ENCODE measurements at places on chromosomes 13 and 19. TPM values are rescaled to one million over a fixed set of nuclear protein-coding genes. Genes with fewer than 3 reads are reported as not detected.

- DNase-seq = no peak
- H3K27me3 ChIP-seq = no peaks in the 10 kb centered on the region
- H3K4me3 ChIP-seq = no peak overlapping the region
- no peaks in the 10 kb centered on the region for H3K4me1 ChIP-seq
- no peaks in the 10 kb centered on the region for H3K36me3 ChIP-seq
- no peak overlapping the region for H3K27ac ChIP-seq
Observed at GRCh38 chr19:27881213-27881612, 1331.7 kb downstream of the UQCRFS1 start.

DNA sequence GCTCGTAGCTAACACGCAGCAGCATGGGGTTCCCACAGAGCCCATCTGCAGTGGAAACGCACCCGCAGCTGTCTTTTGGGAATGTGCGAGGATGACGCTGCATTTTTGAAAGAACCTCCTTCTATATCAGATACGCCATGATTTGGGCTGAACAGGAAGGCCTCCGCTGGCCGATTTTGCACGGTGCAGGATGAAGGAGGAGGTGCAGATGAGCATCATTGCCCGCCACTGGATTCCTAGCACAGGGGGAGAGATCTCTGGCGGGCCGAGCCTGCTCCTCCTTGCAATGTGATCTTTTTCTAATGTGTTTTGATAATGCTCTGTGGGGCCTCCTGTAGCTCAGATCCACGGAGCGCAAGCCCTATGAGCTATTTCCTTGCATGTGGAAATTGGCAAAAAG is 55.5 kb downstream of the EFNB2 start:
- H3K4me1 ChIP-seq = no peaks in the 10 kb centered on the region
- no peak for DNase-seq
- H3K27ac ChIP-seq = no peak overlapping the region

DNA sequence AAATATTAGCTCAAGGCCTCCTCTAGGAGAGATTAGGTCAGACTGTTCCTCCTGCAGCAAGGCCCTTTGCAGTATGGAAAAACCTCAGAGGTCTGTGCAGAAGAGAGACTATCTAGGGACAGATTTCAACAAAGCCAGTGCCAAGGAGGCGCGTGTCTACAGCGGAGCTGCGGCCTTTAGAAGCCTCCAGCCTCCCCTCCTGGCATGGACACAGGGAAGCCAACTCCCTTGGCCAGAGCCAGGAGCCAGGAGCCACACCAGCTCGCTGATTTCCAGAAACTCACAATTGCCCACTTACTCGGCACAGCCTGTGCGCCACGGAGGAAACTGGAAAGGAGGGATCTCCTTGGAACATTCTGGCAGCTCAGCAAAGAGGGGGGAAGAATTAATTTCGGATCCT is 63.4 kb downstream of the INSR start:
- no peaks in the 10 kb centered on the region for H3K4me1 ChIP-seq
- no peaks in the 10 kb centered on the region for H3K36me3 ChIP-seq

GRCh38 chr13:46996316-46997030 is 99.6 kb upstream of the HTR2A start:
- no peak overlapping the region for H3K27ac ChIP-seq
- no peak for DNase-seq
- H3K4me1 ChIP-seq = no peaks in the 10 kb centered on the region
- no peak overlapping the region for H3K4me3 ChIP-seq

DNA sequence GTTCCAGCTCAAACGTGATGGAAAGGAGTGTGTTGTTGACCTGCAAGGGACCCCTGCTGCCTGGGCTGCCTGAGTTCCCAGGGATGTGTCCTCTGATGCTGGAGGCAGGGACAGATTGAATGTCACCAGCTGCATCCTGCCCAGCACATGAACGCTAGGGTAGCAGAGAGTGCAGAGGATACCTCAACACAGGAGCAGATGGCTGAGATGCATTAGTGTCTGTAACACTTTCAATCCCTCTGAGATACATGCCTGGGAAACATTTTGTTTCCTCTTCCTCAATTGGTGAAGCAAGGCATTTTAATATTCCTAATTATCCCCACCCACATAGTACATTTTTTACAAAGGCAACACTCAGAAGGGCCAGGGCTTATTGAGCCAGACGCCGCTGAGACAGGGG is 106.4 kb upstream of the UBL3 start:
- H3K4me3 ChIP-seq = peak overlapping the region; percentile 1
- no peak for DNase-seq
- H3K27me3 ChIP-seq = no peaks in the 10 kb centered on the region
- H3K4me1 ChIP-seq = no peaks in the 10 kb centered on the region

GRCh38 chr13:67018775-67019174 is 211.4 kb downstream of the PCDH9 start:
- H3K4me1 ChIP-seq = peaks cover 5% of the 10 kb centered on the region
- no peaks in the 10 kb centered on the region for H3K36me3 ChIP-seq
- DNase-seq = no peak
- H3K4me3 ChIP-seq = no peak overlapping the region

DNA sequence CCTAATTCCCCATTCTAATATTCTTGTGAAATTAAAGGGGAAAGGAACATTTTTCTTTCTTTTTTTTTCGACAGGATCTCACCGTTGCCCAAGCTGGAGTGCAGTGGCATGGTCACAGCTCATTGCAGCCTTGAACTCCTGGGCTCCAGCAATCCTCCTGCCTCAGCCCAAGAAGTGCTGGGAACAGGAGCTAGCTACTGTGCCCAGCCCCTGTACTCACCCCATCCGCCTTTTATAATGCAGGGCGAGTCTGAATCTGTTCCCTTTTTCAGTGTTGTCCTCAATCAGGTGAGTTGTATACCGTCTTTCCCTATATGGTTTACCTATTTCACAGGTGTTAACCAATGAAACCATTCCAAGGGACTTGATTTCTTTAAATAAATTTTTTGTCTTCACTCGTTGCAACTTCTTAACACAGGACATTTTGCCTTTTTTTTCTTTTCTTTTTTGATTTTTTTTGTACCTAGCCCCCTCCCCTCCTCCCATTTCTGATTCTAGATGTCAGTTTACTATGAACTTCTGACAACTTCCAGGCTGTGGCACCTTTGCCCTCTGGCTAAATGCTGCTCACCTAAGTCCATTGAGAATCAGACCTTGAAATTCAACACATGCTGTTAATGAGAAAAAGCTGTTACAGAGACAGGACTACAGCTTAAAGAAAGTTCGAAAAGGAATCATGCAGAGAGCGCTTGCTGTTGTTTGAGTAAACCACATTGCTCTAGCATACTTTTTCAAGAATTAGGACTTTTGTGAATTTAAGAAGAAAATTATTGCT is 562.1 kb upstream of the KLF12 start:
- H3K36me3 ChIP-seq = no peaks in the 10 kb centered on the region
- H3K27ac ChIP-seq = no peak overlapping the region
- H3K4me3 ChIP-seq = no peak overlapping the region

DNA sequence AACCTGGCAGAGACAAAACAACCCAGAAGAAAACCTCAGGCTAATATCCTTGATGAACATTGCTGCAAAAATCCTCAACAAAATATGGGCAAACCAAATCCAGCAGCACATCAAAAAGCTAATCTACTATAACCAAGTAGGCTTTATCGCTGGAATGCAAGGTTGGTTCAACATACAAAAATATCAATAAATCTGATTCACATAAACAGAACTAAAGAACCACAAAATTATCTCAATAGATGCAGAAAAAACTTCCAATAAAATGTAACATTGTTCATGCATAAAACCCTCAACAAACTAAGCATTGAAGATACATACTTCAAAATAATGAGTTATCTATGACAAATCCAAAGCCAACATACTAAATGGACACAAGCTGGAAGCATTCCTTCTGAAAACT is 8.8 kb downstream of the ZNF724 start:
- H3K27me3 ChIP-seq = no peaks in the 10 kb centered on the region
- no peaks in the 10 kb centered on the region for H3K4me1 ChIP-seq
- no peaks in the 10 kb centered on the region for H3K36me3 ChIP-seq

GRCh38 chr19:52936151-52936953 is 13.1 kb upstream of the ZNF888 start:
- no peak overlapping the region for H3K27ac ChIP-seq
- no peaks in the 10 kb centered on the region for H3K36me3 ChIP-seq
- H3K4me1 ChIP-seq = no peaks in the 10 kb centered on the region
- H3K4me3 ChIP-seq = no peak overlapping the region
- H3K27me3 ChIP-seq = no peaks in the 10 kb centered on the region

DNA sequence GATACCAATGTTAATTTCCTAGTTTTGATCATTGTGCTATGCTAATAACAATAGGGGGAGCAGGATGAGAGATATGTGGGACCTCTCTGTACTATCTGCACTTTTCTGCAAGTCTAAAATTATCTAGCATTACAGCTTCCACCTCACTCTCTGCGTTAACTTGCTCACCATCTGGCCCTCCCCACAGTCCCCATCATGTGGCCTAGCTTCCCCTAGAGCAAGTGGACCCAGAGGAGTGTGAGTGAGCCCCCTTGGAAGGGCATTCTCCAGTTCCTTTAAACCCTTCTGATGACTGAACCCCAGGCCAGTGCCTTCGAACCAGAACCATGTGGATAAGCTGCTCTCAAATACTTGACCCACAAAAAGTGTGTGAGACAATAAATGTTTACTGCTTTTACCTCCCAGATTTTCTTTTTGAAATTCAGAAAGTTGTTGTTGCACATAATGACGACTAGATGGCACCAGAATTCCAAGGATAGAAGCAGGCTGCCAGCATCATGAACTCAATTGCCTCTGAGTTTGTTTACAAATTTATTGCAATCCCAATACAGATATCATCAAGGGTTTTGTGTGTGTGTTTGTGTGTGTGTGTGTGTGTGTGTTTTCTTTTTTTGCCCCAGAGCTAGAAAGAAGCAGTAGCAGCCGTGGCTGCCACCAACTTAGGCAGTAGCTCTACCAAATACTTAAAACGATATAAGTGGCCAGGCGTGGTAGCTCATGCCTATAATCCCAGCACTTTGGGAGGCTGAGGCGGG is 49.0 kb upstream of the ZNF780A start:
- no peaks in the 10 kb centered on the region for H3K36me3 ChIP-seq
- H3K27me3 ChIP-seq = peaks cover 16% of the 10 kb centered on the region
- H3K4me3 ChIP-seq = no peak overlapping the region
- H3K27ac ChIP-seq = no peak overlapping the region

GRCh38 chr13:106566641-106567473 is 1.1 kb downstream of the ARGLU1 start:
- H3K27ac ChIP-seq = peak overlapping the region; percentile 97
- H3K4me1 ChIP-seq = peaks cover 22% of the 10 kb centered on the region
- H3K4me3 ChIP-seq = peak overlapping the region; percentile 89
- DNase-seq = peak; percentile 45
- no peaks in the 10 kb centered on the region for H3K27me3 ChIP-seq

- H3K27ac ChIP-seq = no peak overlapping the region
- no peaks in the 10 kb centered on the region for H3K36me3 ChIP-seq
- H3K27me3 ChIP-seq = no peaks in the 10 kb centered on the region
- H3K4me1 ChIP-seq = no peaks in the 10 kb centered on the region
- no peak overlapping the region for H3K4me3 ChIP-seq
Observed at GRCh38 chr13:113918981-113919701, 54.7 kb downstream of the C13orf46 start.

DNA sequence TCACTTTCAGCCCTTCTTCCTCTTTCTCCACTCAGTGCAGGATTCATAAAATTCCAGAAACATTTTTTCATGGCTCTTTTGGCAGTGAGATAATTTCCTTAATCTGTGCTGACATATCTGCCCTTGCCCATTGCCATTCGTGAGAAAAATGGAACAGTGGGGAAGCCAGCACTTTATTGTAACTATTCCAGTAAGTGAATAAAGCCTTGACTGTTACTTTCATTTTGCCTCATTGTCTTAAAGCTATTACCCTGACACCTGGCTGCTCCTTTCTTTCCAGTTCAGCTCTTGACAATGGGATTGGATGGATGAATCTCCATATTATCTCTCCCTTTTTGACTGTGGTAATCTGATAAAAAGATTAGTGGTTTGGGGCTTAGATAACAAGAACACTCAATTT is 1068.1 kb upstream of the PCDH20 start:
- H3K27ac ChIP-seq = no peak overlapping the region
- no peaks in the 10 kb centered on the region for H3K27me3 ChIP-seq
- H3K4me1 ChIP-seq = no peaks in the 10 kb centered on the region
- DNase-seq = no peak

DNA sequence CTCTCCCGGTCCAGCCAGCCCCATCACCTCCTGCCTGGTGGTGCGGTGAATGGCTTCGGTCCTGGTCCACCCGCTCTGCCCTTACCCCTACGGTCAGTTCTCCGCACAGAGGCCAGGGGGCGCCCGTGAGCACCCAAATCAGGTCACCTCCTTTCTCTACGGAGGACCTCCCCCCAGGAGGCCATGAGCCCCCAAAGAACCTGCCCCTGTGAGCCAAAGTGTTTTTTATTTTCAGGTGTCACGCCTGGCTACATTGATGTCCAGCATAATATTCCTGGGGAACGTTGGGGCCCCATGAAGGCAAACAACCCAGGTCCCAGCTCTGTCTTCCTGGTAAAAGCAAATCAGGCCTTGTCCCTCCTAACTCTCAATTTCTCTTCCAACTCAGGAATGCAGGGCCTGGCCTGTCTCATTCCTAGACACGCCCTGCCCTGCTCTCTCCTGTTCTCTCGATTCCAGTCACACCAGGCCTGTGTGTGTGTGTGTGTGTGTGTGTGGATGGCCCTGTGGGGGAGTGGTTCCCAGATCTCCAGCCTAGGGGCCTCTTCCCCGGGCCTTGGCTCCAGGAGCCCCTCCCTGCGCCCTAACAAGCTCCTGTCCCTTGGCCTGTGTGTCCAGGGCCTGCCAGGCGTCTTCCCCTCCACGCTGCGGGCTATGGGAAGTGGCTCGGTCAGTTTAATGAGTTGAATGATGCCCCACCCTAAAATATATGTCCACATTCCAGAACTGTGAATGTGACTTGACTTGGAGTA is 9.7 kb upstream of the GIPC1 start:
- H3K27me3 ChIP-seq = no peaks in the 10 kb centered on the region
- H3K4me3 ChIP-seq = no peak overlapping the region
- H3K36me3 ChIP-seq = no peaks in the 10 kb centered on the region
- H3K27ac ChIP-seq = peak overlapping the region; percentile 86

- no peak for DNase-seq
- no peaks in the 10 kb centered on the region for H3K27me3 ChIP-seq
- H3K27ac ChIP-seq = peak overlapping the region; percentile 65
- H3K36me3 ChIP-seq = no peaks in the 10 kb centered on the region
Observed at GRCh38 chr19:46866407-46867136, 5.8 kb downstream of the ARHGAP35 start.

Gene CASP14
- total RNA-seq = 0.29 TPM

Gene TGFBR3L
- not detected for total RNA-seq

Gene SERTAD1
- total RNA-seq = 25.3 TPM

Gene C3
- total RNA-seq = 1,115 TPM

Gene ADGRE3
- 0.44 TPM for total RNA-seq
